Mammary microvascular endothelial cell (primary cell): ENCODE measurements at places on chromosomes 5 and 9. TPM values are rescaled to one million over a fixed set of nuclear protein-coding genes. Genes with fewer than 3 reads are reported as not detected.

ALDH1A1 gene
- total RNA-seq, result 112 and 119 TPM in 2 replicates

DDX4 gene
- total RNA-seq, result not detected in 2 replicates

PPP1R2B gene
- 0.05 and 0.07 TPM in 2 replicates for total RNA-seq

TLR4 gene
- 134 and 147 TPM in 2 replicates for total RNA-seq

CD180 gene
- total RNA-seq, result not detected in 2 replicates

ADGRV1 gene
- total RNA-seq, result not detected in 2 replicates

LIX1 gene
- total RNA-seq, result not detected in 2 replicates
